ENCODE measurements at places on chromosomes 2 and 18.
A peak's percentile ranks its signal among the peaks of the same experiment; 100 is the strongest.

GRCh38 chr2:211161236-211161635 is 604.8 kb downstream of the CPS1 start:
- no peak for DNase-seq

GRCh38 chr18:9475643-9476591 is 604 bp downstream of the RALBP1 start:
- DNase-seq = no peak

DNA sequence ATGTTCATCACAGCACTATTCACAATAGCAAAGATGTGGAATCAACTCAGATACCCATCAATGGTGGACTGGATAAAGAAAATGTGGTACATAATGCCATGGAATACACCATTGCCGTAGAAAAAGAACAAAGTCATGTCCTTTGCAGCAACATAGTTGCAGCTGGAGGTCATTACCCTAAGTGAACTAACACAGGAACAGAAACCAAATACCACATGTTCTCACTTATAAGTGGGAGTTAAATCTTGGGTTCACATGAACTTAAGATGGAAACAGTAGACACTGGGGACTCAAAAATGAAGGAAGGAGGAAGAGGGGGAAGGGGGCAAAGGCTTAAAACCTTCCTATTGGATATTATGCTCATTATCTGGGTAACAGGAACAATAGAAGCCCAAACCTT is 228.1 kb upstream of the RAB6C start:
- no peak for DNase-seq

DNA sequence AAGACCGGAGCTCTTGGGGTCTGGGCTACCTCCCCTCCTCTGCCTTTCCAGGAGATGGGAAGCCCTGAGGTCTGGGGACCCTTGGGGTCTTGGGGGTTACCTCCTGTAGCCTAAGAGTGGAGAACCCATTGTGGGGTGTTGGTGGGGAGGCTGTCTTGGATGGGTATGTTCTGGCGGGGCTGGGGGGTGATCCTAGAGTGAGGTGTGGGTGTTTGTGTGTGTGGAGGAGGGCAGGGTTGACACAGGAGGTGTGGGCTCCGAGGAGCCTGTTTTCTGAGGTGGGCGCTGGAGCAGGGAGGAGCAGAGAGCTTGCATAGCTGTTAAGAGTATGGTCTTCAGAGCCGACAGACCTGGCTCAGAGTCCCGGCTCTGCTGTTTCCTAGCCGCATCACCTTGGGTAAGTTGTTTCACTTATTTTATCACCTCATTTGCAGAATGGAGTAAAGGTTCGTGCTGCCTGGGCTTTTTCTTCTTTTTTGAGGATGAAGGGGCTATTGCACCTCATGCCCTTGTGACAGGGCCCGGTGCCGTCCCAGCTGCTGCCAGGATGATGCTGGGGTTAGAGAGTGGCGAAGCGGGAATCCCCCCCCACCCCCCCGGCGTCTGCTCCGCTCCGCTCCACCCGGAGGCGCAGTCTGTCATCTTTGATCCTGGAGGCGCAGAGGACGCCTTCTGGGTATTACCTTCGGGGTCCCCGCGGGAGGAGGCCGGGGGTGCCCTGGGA is 17.2 kb downstream of the TET3 start:
- no peak for DNase-seq

- DNase-seq = no peak
Observed at GRCh38 chr2:11505652-11506610, 27.9 kb upstream of the GREB1 start.

DNA sequence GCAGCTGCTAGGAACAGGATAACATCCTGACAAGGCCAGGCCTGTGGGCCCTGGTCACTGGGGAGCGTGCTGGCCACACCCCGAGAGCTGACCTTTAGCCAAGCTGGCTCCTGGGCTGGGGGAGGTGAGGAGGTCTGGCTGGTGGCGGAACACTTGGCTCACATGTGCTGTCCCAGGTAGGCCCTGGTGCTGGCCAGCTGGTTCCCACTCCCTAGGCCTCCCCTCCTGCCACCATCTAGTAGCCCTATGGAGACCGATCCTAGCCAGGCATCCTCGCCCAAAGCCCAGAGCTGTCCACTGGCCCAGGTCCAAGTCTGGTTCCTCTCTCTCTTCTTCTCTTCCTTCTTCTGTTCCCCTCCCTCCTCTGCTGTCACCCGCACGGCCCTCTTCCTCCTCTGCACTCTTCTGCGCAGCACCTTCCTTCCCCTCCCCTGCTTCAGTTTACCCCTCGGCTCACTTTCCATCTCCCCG is 52.4 kb downstream of the TNS1 start:
- DNase-seq = no peak

GRCh38 chr2:216221811-216222210 is 112.7 kb downstream of the XRCC5 start:
- no peak for DNase-seq

DNA sequence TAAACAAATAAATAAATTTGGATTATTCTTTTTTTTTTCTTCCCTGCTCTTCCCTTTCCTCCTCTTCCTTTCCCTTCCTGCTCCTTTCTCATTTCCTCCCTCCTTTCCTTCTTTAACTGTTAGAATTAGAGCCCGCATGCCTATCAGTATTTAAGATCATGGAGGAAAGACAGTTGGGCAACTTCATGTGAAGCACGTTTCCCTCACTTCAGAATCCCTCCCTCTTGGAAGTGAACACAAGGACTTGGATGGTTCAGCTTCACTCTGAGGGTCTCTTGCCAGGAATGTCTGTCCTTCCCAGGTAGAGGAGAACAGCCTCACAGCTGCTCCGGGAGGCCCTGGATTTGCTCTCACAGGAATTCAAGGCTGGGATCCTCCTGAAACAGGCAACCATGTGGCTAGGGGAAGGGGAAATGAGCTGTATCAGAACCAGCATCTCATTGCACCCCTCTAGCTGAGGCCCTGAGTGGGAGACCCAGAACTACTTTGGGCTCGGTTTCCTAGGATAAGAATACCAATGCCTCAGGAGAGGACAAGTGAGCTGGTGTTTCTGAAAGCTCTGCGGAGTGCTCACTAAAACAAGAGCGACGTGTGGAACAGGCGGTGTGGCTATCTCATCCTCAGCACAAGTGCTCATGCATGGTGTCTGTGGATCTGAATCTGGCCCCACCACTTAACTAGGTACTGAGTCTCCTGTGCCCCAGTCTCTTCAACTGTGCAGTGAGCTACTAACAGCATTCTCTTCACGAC is 230.5 kb downstream of the MYCN start:
- no peak for DNase-seq

- no peak for DNase-seq
Observed at GRCh38 chr2:170396799-170397459, 219.0 kb downstream of the MYO3B start.

GRCh38 chr2:84939426-84940087 is 31.4 kb upstream of the KCMF1 start:
- DNase-seq = peak; percentile 70

DNA sequence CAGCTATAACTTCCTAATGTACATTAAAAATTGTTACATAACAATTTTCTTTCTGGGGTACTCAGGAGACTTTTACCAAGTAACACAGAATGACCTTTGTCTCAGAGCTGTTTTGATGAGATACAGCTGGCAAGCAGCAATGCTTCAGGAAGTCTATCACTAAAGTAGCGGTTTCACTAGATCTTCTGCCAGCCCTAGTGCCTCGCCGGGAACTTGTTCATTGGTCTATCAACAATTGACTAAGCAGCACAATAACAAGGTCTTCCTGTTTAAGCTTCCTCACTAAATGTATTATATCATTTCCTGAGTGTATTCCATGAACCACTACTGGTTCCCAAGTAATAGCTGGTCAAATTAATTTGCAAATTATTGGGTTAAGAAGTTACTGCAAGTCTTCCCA is 69.2 kb downstream of the TRIP12 start:
- peak; percentile 33 for DNase-seq

GRCh38 chr18:76507830-76508385 is 12.9 kb upstream of the ZNF516 start:
- no peak for DNase-seq

DNA sequence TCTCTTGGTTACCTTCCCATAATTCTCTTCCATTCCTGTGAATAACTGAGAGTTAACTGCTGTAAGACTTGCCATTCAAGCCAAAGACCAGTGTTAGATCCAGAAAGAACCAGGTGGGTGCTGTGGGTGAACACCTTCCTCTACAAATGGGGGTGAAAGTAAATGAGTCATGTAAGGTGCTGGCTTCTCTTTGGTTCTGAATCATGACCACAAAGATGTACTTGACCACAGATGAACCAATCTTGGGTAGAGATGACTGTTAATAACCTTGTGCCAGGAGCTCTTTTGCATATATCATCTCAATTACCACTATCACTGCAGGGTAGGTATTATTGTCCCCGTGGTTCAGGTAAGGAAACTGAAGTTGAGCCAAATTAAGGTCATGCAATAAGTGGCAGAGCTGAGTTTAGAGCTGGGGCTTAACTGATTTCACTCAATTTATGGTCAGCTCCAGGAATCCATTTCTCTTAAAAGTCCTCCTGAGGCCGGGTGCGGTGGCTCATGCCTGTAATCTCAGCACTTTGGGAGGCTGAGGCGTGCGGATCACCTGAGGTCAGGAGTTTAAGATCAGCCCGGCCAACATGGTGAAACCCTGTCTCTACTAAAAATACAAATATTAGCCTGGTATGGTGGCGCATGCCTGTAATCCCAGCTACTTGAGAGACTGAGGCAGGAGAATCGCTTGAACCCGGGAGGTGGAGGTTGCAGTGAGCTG is 244.9 kb upstream of the CXCR4 start:
- no peak for DNase-seq

DNA sequence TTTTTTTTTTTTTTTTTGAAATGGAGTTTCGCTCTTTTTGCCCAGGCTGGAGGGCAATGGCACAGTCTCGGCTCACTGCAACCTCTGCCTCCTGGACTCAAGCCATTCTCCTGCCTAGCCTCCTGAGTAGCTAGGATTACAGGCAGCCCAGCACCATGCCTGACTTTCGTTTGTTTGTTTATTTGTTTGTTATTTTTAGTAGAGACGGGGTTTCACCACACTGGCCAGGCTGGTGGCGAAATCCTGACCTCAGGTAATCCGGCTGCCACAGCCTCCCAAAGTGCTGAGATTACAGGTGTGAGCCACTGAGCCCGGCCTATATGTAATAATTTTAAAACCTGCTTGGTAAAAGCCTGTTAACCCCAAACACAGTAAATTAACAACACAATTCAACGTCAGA is 435.7 kb downstream of the LRRTM4 start:
- DNase-seq = no peak

DNA sequence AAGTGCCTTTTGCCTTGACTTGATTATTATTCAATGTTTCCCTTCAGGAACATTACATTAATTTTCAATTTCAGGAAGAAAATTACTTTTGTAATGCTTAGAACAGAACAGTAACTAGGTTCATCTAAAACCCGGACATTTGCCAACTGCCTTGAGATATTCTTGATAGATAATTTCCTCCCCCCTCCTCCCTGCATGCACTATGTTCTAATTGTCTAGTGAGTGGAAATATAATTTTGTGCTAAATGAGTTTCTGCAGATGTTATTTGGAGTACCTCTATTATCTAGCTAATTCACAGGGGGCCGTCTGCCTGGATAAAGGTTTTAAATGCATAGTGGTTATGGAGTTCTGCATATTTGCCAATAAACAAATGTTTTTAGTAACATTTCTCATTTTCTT is 200.3 kb upstream of the SLC39A10 start:
- DNase-seq = no peak

GRCh38 chr2:108969856-108970255 is 19.2 kb downstream of the EDAR start:
- no peak for DNase-seq

DNA sequence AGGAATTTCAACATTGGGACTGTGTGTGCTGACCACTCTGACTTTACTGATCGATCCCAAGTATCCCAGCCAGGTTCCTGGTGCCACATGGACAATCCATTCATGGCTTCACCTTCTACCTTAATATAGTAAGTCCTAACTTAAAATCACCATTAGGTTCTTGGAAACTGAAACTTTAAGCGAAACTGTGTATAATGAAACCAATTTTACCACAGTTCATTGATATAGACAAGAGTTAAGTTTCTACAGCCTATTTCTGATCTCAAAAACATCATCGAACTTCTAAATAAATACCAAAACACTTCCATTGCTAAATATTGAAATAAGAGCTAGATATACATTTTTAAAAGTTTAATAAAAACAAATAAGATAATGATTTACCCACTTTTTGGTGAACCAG is 4.4 kb upstream of the EXOC6B start:
- no peak for DNase-seq

DNA sequence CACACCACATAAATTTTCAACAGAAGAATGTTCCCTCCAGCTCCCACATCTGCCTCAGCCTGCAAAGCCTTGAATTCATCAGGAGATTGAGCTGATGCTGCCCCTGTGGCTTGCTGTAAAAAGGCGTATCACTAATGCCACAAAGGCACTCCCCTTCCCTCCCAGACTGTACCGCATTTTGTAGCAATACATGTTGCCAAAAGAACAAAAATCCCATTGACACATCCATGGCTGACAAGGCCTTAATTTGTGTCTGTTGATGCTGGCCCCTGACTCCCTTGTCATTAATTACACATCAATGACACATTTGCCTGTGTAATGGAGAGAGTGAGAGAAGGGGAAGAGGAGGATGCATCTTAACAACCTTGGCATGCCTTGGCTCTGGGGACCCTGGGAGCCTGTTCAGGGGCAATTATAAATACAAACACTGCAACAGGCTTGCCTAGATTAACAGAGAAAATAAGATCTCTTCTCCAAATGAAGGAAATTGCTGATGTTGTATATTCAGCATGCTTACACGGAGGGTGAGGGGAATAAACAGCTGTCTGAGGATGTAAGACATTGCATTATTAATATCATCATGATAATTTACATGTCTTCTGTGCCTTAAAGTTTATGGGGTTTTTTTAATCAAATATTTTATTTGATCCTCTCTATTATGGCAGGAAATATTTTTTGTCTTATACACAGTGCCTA is 264.0 kb downstream of the SUCLG1 start:
- no peak for DNase-seq

- DNase-seq = no peak
Observed at GRCh38 chr18:53165770-53166169, 825.8 kb downstream of the DCC start.

- DNase-seq = no peak
Observed at GRCh38 chr2:58594762-58595161, 353.6 kb upstream of the FANCL start.

- DNase-seq = no peak
Observed at GRCh38 chr18:78871618-78872017, 108.0 kb upstream of the SALL3 start.

Data from CD8-positive, alpha-beta memory T cell (primary cell).